GM12878 (cell line): ENCODE measurements at places on chromosomes 5 and 9.

GRCh38 chr9:95268681-95269080 lies 48.8 kb downstream of the FANCC start:
- DNase-seq = no peak

- no peak for DNase-seq
These were observed 101.7 kb downstream of the CDH18 start for GRCh38 chr5:19886123-19886917.

DNA sequence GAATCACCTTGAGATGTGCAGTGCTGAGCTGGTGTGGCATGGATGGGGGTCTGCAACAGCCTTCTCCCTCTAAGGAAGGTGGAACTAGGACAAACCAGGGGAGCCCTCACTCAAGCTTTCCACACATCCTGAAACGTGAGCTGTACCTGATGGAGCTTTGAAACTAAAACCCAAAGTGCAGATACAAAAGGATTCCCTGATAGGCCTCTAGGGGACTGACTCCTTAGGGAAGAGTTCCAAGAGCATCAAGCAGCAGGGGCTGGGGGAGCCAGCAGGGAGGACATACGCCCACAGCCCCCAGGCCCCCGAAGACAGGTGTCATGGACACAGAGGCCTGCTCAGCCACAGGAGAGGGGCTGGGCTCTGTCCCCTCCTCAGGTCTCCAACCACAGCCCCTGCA lies 17.7 kb downstream of the ARHGEF37 start:
- DNase-seq = no peak

GRCh38 chr9:130526193-130526853 lies 53.1 kb upstream of the FUBP3 start:
- DNase-seq = no peak
